Gastrocnemius medialis (tissue), 4 donors: ENCODE measurements at places on chromosomes 4 and X. TPM values are rescaled to one million over a fixed set of nuclear protein-coding genes. Genes with fewer than 3 reads are reported as not detected.

- H3K27ac ChIP-seq: no peak overlapping the region
- H3K4me1 ChIP-seq: no peaks in the 10 kb centered on the region
- H3K27me3 ChIP-seq: no peaks in the 10 kb centered on the region
- no peak for DNase-seq
- H3K4me3 ChIP-seq: no peak overlapping the region
- no peaks in the 10 kb centered on the region for H3K36me3 ChIP-seq
Observed at GRCh38 chrX:41779941-41780340, 56.0 kb downstream of the GPR82 start.

GRCh38 chrX:136065044-136065671 is 79.9 kb downstream of the SLC9A6 start:
- no peak overlapping the region for H3K4me3 ChIP-seq
- H3K36me3 ChIP-seq: no peaks in the 10 kb centered on the region
- no peaks in the 10 kb centered on the region for H3K27me3 ChIP-seq
- H3K27ac ChIP-seq: peak overlapping the region; percentile 67
- H3K4me1 ChIP-seq: no peaks in the 10 kb centered on the region
- DNase-seq: peak; percentile 8

DNA sequence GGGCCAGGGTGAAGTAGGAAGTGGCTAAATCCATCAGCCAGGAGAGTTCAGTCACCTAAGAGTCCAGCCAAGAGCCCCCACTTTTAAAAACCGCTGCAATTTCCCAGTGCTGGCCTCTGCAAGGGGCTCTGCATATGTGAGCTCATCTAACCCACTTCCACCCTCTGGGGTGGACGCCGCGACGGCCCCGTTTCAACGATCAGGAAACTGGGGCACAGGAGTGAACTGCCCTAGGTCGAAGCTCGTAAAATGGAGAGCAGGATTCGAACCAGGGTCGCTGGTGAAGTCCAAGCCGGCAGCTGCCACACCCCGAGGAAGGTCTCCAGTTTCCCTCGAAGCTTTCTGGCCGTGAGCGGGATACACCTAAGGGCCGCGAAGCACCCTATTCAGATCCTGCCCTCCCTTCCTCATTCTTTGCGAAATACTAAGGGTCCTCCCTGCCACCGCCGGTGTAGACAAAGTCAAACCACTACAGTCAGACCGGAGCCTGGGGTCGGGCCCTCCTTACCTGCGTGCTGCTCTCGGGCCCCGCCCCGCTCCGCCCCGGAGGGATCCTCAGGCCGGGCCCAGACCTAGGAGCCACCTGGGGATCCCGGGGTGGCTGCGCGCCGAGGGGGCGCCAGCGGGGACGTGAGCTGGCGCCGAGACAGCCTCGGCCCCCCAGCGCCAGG is 446 bp downstream of the EVC2 start:
- H3K4me1 ChIP-seq: no peaks in the 10 kb centered on the region
- H3K27ac ChIP-seq: peak overlapping the region; percentile 65
- no peak for DNase-seq

GRCh38 chr4:7159923-7160322 is 32.4 kb upstream of the SORCS2 start:
- H3K27ac ChIP-seq: no peak overlapping the region
- no peaks in the 10 kb centered on the region for H3K4me1 ChIP-seq
- H3K36me3 ChIP-seq: no peaks in the 10 kb centered on the region
- peak; percentile 1 for DNase-seq

DNA sequence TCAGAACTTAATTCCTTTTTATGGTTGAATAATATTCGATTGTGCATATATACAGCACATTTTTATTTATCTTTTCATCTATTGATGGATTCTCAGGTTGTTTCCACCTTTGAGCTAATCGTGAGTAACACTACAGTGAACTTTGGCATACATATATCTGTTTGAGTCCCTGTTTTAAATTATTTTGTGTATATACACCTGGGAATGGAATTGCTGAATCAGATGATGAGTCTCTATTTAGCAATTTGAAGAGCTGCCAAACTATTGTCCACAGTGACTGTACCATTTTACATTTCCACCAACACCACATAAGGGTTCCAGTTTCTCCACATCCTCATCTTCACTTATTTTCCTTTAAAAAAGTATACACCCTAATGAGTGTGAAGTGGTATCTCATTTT is 166.2 kb upstream of the FGF13 start:
- H3K4me3 ChIP-seq: no peak overlapping the region
- no peaks in the 10 kb centered on the region for H3K27me3 ChIP-seq
- no peak overlapping the region for H3K27ac ChIP-seq

GRCh38 chrX:109958266-109958665 is 44.6 kb upstream of the TMEM164 start:
- DNase-seq: no peak
- H3K36me3 ChIP-seq: no peaks in the 10 kb centered on the region
- H3K4me3 ChIP-seq: no peak overlapping the region
- no peak overlapping the region for H3K27ac ChIP-seq

DNA sequence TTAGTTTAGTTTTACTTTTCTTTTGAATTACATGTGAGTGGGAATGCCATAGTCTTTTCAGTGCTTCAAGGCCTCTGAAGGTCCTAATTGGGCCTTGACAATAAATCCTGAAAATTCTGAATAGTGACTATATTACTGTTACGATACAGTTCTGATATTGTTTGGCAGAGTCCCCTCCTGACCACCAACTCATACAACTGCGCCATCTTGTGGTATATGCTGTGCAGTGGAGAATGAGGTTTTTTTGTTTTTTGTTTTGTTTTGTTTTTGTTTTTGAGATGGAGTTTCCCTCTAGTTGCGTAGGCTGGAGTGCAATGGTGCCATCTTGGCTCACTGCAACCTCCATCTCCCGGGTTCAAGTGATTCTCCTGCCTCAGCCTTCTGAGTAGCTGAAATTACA is 56.6 kb upstream of the CHRDL1 start:
- no peak overlapping the region for H3K27ac ChIP-seq
- no peaks in the 10 kb centered on the region for H3K27me3 ChIP-seq
- no peaks in the 10 kb centered on the region for H3K36me3 ChIP-seq
- H3K4me1 ChIP-seq: no peaks in the 10 kb centered on the region
- no peak for DNase-seq

DNA sequence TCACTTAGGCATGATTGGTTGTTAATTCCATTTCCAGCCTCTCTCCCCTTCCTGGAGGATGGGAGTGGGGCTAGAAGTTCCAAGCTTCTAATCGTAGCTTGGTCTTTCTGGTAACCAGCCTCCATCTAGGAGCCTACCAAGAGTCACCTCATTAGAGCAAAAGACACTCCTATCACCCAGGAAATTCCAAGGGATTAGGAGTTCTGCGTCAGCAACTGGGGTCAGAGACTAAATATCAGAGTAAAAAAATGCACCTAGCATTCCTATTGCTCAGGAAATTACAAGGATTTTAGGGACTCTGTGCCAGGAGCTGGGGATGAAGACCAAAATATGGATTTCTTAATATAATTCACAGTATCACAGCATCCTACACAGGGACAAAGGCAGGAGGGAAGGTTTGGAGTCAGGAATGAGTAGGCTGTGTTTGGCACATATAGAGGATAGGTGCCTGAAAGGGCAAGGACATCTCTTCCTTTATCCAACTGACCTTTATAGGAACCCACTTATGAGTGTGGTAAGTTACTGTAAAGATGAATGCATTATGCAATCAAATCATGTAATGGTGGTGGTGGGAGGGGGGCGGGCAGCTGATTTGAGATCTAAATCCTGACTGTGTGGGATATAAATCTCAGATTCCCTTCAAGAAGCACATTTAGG is 30.5 kb upstream of the LIMCH1 start:
- H3K36me3 ChIP-seq: no peaks in the 10 kb centered on the region
- DNase-seq: no peak
- H3K4me3 ChIP-seq: no peak overlapping the region

DNA sequence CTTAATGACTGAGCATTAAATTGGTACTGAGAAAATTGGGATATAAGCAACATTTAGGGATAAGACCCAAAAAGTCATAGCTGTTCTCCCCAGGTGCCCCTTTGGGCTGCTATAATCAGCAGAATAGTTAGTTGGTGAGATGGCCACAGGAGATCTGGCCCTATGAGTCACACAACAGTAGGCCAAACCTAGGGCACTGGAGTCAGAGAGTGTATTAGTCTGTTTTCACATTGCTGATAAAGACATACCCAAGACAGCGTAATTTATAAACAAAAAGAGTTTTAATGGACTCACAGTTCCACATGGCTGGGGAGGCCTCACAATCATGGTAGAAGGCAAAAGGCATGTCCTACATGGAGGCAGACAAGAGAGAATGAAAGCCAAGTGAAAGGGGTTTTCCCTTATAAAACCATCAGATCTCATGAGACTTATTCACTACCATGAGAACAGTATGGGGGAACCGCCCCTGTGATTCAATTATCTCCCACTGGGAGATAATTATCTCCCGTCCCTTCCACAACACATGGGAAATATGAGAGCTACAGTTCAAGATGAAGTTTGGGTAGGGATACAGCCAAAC is 338.3 kb upstream of the NR3C2 start:
- no peak overlapping the region for H3K4me3 ChIP-seq
- no peaks in the 10 kb centered on the region for H3K4me1 ChIP-seq
- H3K36me3 ChIP-seq: no peaks in the 10 kb centered on the region
- no peak overlapping the region for H3K27ac ChIP-seq

DNA sequence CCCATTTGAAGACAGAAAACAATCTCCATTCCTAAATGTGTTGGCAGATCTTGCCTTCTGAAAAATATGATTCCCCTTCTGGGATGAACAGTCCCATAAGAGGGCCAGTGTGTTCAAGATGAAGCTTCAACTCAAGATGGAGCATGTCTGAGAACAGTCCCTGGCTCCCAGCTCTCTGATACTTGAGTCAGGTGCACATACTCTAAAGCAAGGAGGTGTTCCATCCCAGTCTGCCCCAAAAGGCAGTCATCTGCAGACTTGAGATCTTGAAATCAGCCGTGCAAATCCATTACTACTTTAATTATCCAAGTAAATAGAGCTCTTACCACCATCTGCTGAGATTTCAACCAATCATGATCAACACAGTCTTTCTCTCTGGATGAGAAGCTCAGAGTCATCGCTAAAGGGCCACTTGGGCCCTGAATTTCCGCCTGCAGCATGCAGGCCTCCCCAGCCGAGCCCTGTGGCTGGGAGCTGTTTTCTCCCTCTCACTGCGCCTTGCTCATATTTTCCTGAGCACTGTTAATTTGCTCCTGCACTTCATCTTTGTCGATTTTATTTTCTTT is 22.2 kb downstream of the CCDC149 start:
- H3K27ac ChIP-seq: no peak overlapping the region
- H3K4me3 ChIP-seq: no peak overlapping the region
- no peaks in the 10 kb centered on the region for H3K27me3 ChIP-seq
- no peak for DNase-seq
- no peaks in the 10 kb centered on the region for H3K4me1 ChIP-seq

DNA sequence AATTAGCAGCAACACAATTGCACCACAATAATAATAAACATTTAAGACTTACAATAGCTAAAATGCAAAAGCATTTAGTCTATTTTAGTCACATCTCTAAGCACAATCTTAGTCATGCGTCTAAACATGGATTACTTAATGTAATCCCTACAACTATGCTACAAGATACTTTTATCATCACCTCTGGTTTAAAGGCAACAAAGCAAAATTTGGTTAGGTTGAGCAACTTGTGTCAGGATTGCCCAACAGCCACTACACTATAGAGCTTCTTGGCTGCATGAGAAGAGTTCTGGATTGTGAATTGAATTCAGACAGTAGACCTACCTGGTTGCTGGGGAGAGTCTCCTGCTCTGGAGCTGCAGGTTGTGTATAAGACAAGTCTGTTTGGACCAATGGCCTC is 146.5 kb upstream of the PUDP start:
- no peak overlapping the region for H3K27ac ChIP-seq
- no peak overlapping the region for H3K4me3 ChIP-seq
- H3K4me1 ChIP-seq: no peaks in the 10 kb centered on the region
- no peaks in the 10 kb centered on the region for H3K36me3 ChIP-seq
- no peaks in the 10 kb centered on the region for H3K27me3 ChIP-seq

DNA sequence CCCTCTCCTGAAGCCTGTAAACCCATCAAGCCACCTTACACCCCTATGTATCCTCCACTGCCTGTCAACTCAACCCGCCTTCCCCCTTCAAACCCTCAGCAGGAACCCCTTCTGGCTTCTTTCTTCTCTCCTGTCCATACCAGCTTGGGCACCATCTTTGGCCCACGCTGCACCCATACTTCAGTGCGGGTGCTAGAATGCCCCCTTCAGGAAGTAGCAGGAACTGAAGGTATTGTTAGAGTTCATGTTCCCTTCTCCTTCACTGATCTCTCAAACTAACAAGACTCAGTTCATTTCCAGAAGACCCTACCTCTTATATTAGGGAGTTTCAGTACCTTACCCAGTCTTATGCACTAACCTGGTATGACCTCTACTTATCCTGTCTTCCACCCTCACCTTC is 1.5 kb upstream of the UGT2B17 start:
- H3K4me1 ChIP-seq: no peaks in the 10 kb centered on the region
- H3K36me3 ChIP-seq: no peaks in the 10 kb centered on the region
- H3K4me3 ChIP-seq: no peak overlapping the region
- DNase-seq: no peak
- no peak overlapping the region for H3K27ac ChIP-seq

DNA sequence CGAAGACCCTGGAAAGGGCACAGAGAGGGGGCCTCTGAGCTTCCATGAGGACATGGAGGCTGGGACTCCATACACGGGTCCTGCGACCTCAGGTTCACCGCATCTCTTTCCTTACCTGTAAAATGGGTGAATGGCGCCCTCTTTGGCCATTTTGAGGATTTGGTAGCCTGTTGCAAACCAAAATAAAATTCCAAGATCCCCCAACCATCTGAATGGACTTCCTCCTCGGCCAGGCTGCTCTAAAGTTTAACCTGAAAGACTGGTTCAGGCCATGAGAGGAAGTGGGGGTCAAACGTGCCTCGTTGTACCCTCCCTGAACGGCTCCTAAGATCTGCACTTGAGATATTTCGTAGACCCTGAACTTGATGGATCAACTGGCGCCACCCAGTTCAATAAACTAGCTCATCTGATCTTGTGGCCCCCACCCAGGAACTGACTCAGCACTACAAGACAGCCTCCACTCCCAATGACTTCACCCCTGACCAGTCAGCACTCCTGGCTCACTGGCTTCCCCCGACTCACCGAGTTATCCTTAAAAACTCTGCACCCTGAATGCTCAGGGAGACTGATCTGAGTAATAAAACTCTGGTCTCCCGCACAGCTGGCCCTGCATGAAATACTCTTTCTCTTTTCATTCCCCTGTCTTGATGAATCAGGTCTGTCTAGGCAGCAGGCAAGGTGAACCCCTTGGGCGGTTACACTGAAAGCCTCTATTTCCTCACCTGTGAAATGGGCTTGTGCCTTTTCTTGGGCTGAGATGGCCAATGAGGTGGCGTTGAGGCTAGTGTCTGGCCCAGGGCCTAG is 32.9 kb upstream of the GPR78 start:
- H3K27me3 ChIP-seq: no peaks in the 10 kb centered on the region
- no peaks in the 10 kb centered on the region for H3K4me1 ChIP-seq
- no peak for DNase-seq

DNA sequence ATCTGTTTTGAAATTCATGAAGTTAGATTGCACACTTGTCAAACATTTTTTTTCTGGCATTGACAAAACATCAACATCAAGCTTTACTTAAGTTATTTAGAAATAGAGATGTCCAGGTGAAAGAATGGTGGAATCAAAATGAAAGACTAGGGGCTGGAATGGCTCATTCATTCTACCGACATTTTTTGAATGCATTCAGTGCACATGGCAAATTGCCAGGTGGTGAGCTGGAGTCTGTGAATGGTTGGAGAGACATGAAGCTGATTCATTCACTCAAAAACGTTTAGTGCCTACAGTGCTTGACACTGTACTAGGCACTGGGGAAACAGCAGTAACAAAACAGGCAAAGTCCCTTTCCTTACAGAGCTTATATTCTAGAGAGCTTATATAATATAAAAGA is 292.4 kb downstream of the PPP1R2C start:
- H3K27ac ChIP-seq: no peak overlapping the region

Gene TGIF2LX
- not detected for total RNA-seq

Gene RBM46
- total RNA-seq: not detected

Gene CXCL1
- 3.2 TPM for total RNA-seq

Gene FHIP1A
- 143 TPM for total RNA-seq

Gene GYG2
- total RNA-seq: not detected

Gene EXOC1L
- not detected for total RNA-seq

Gene PRSS12
- total RNA-seq: not detected
